ENCODE measurements at places on chromosomes 6 and 20.

DNA sequence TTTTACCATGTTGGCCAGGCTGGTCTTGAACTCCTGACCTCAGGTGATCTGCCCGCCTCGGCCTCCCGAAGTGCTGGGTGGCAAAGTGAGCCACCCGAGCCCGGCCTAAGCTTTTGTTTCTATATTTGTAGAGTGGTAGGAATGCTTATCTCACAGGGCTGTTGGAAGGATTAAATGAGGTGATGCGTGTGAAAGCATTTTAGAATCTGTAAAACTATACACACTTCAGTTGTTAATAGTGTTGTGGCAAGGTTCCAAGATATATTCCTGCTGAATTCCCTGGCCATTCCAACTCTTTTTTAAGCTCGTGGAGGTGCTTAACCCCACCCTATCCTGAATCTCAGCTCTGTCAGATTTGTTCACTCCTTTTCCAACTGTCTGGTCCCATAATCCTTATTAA lies 89.9 kb upstream of the AKIRIN2 start:
- no peak for DNase-seq

DNA sequence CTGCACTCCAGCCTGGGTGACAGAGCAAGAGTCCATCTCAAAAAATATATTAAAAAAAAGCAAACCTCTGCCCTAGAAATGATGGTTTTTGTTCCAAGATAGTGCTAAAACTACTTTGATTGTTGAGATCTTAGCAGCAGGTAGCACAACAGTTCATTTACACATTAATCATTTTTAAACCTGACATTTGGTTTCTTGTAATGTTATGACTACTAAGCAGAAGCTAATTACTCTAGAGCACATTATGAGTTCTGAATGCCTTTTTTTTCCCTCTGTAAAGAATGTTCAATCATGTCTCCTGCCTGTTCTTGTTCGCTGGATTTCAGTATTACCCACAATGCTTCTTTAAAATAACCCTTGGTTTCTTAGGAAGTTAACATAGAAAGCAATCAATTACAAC lies 24.7 kb upstream of the PHF3 start:
- DNase-seq: no peak

DNA sequence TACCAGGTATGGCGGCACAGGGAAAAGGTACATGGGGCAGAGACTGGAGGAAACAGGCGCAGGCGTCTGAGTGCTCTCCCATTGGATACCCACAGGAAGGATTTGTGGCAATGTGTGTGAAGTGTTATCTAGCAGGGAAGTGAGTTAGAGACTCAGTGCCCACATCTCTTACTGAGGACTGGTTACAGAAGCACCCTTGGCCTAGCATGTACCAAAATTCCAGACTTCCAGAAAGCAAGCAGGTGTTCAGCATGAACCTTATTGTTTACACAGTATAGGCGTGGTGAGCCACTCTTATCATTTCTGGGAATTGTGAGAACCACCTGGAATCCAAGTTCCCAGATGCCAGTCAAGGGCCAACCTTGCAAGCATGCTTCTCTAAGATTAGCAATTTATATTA lies 14.2 kb downstream of the MANBAL start:
- no peak for DNase-seq

GRCh38 chr6:119276211-119276610 lies 73.3 kb downstream of the MAN1A1 start:
- no peak for DNase-seq

DNA sequence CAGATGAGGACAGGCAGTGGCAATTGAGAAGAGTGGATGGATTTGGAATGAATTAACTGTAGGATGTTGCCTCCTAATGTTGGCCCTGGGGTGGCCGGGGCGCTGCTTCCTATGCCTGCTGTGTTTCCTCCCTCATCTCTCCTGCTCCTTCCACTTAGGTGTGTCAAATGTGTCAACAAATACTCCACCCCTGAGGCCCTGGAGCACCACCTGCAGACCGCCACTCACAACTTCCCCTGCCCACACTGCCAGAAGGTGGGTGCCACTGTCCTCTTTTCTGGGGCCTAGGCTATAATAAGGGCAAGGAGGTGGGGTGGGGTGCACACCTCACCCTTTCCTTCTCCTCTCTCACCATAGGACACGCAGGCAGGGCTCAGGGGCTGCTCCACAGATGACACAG lies 30.0 kb upstream of the CHMP4B start:
- no peak for DNase-seq

DNA sequence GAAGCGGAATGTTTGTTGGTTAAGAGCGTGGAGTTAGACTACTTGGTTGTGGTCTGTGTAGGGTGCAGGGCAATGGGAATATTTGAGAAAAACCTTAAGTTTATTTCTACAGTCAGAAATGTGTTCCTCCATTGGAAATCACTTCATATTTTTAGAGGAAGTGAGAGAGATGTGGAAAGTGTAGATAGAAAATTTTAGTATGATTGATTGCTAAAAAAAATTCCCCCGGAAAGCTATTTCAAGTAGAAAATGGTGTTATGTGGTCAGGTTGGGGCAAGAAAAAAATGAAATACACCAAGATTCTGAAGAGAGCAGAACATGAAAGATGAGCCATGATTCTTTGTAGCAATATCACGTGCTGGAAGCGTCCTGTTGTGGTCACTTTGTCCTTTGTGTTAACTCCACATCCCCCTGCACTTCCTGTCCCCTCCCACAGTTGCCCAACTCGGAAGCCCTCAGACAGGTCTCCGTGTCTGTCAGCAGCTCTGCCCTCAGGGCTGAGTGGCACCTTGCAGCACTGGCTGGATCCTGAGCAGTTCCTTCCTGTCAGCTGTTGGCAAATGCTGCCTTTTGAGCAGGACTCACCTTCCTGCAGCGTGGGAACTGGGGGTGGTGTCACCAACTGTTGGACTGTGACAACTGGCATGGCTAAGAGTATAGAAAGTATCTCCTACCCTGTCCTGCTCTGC lies 137.5 kb upstream of the SLC24A3 start:
- no peak for DNase-seq

GRCh38 chr6:16633961-16634360 lies 127.3 kb downstream of the ATXN1 start:
- no peak for DNase-seq

DNA sequence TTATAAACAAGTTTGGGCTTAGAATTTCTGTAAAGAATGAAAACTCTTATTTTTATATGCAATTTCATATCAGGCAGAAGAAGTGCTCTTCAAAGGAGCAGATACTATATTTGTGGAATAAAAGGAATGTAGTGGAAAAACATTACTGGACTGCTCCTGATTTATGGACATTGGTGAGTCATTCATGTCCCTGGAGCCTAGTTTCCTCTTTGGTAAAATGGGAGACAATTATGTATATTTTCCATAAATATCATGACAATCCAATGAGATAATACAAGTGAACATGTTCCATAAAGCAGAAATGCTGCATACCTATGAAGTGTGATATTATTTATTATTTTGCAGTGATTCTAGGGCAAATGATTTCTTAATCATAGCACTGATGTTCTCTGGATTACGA lies 445.8 kb upstream of the CITED2 start:
- no peak for DNase-seq

- no peak for DNase-seq
Observed at GRCh38 chr6:404685-405423, 13.3 kb downstream of the IRF4 start.

- DNase-seq: no peak
Observed at GRCh38 chr6:6654599-6655575, 66.4 kb downstream of the LY86 start.

- no peak for DNase-seq
Observed at GRCh38 chr6:109801794-109802193, 110.7 kb downstream of the FIG4 start.

GRCh38 chr20:1282966-1283365 lies 16.9 kb downstream of the SNPH start:
- no peak for DNase-seq

DNA sequence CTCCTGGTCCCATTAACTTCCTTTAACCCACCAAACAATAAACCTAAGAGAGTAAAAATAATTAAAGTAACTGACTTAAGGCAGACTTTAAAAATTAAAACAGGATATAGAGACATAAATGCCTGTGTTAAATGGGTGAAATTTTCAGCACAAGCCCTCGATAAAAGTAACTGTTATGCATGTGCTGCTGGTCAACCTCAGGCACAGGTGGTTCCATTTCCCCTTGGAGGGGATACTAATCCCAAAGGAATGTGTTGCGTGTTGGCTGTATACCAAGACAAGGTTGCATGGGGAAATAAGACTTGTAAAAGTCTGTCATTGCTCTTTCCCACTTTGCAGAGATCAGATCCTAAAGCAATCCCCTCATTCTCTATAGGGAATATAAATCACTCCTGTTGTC lies 25.8 kb downstream of the HLA-A start:
- no peak for DNase-seq

DNA sequence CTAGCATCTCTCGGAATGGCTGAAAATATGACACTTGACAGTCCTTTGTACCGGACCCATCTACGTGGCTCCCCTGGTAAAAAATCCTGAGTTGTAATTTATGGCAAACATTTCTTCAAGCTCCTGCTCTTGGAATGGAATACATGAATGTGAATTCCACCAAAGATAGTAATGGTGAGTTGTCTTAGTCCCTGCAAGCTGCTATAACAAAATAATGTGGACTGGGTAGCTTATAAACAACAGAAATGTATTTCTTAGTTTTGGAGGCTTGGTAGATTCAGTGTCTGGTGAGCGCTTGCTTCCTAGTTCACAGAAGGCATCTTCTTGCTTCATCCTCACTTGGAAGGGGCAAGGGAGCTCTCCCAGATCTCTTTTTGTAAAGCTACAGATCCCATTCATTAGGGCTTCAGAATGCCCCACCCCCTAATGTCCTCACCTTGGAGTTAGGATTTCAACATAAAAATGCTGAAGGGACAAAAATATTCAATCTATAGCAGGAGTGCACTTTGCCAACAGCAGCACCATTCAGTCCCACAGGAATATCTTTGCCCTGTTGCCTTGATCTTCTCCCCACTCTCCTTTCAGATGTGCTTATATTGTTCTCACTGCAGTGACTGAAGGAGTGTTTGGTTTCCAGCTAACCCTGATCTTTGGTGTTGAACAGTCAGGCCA lies 167.8 kb upstream of the HDAC2 start:
- DNase-seq: no peak

- no peak for DNase-seq
Observed at GRCh38 chr6:106250953-106251352, 74.6 kb downstream of the ATG5 start.

DNA sequence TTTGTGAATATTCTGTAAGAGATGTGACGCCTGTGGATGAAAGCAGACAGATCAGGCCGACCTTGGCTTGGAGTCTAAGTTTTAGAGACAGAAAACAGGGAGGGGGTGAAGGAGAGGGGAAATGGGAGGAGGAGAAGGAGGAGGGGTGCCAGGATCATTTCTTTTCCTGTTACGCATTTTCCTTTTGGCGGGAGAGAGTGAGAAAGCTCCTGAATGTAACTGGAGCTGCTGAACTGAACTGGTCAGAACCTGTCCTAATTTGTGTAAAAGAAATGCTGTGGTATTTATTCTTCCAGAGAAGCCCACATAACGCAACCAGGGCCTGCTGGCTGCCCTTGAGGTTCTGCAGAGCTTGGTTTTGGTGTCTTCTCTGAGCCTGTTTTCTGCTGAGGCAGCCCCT lies 41.9 kb downstream of the UTRN start:
- DNase-seq: no peak

- no peak for DNase-seq
Observed at GRCh38 chr20:32567384-32568178, 17.6 kb downstream of the NOL4L start.

DNA sequence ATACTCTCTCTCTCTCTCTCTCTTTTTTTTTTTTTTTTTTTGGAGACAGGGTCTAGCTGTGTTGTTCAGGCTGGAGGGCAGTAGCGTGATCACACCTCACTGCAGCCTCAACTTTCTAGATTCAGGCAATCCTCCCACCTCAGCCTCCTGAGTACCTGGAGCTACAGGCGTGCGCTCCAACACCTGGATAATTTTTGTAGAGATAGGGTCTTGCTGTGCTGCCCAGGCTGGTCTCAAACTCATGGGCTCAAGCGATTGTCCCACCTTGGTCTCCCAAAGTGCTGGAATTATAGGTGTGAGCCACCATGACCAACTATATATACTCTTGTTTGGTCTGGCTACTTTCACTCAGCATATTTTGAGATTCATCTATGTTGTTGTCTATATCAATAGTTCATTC lies 154.9 kb downstream of the ZFAND3 start:
- DNase-seq: no peak

- no peak for DNase-seq
Observed at GRCh38 chr20:32233286-32233685, 25.6 kb downstream of the POFUT1 start.

GRCh38 chr6:73394577-73395354 lies at the start of gene DDX43:
Gene DDX43, plus strand, starts transcription at chr6:73394828. Its CDS starts 78 bp downstream, at chr6:73394906.
- DNase-seq: peak; percentile 13

- no peak for DNase-seq
Observed at GRCh38 chr6:25499615-25500235, 152.3 kb upstream of the SCGN start.

DNA sequence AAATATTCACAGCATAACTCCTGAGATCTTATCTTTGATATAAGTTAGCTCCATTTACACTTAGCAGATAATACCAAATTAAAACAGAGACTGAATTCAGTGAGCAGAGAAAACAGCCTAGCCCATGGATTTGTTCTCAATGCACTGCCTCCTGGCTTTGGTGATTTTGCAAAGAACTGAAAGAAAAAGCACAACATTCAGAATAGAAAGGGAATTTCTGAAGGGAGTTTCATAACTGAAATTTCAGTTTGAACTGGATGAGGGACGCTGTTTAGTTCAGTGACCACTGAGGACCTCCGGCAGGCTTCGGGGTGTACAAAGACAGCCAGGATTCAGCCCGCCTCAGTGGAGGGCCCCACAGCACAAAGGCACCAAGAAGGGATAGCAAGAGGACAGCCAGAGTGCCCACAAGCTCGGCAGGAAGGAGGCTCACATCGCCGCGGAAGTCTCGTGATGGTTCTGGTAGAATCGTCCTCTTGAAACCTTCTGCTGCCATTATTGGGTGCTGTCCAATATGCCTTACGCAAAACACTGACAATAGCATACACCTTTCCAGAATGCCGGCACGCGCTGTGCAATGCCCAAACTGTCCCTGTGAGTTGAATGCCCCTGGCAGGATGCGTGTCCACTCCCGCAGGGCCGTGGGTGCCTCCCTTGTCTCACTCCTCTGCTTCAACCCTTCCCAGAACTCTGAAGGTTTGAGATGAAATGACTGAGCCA lies 9.7 kb upstream of the IRF4 start:
- no peak for DNase-seq

DNA sequence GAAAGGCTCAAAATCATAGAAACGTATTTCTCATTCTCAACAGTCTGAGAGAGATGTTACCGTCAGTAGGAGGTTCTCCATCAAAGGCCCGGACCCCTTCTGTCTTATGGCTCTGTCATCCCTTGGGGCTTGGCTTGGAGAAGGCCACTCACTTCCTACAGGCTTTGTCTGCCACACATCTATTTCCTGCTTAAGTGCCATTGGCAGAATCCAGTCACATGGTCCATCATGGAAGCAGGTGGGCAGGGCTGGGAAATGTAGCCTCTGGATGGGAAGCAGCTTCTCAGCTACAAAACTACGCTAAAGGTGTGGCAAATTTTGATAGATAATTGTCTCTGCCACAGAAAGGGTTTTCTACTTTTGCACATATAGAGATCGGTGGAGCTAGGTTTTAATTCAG lies 12.6 kb upstream of the ZFP64 start:
- no peak for DNase-seq
